ENCODE measurements at places on chromosomes 2 and 18.

GRCh38 chr2:39491653-39492052 lies 54.6 kb upstream of the MAP4K3 start:
- DNase-seq, result no peak

- DNase-seq, result no peak
Observed at GRCh38 chr2:54740333-54740732, 16.9 kb downstream of the EML6 start.

- DNase-seq, result no peak
Observed at GRCh38 chr2:226247289-226248275, 552.0 kb downstream of the IRS1 start.

- DNase-seq, result peak; percentile 54
Observed at GRCh38 chr18:22846088-22846683, 86.9 kb upstream of the RBBP8 start.

DNA sequence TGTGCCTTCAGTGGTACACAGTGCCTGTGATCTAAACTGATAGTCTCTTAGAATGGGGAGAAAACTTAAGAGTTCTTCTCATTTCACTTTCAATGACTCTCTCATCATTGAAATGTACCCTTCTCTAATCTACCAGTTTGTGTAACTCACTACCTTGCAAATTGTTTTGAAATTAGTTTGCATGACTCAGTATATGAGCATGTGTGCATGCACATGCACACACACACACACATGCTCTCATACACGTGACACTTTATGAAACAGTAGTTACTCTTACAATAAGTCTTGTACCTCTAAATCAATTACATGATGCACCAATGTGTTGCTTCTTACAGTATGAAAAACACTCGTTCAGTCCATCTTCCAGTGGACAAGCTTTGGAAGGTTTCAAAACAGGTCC lies 10.6 kb downstream of the LYPD6B start:
- DNase-seq, result no peak

All from NCI-H1694 treated with DMSO at 0.1 percent for 48 hours (cell line).